ENCODE measurements at places on chromosomes 11 and 22.

DNA sequence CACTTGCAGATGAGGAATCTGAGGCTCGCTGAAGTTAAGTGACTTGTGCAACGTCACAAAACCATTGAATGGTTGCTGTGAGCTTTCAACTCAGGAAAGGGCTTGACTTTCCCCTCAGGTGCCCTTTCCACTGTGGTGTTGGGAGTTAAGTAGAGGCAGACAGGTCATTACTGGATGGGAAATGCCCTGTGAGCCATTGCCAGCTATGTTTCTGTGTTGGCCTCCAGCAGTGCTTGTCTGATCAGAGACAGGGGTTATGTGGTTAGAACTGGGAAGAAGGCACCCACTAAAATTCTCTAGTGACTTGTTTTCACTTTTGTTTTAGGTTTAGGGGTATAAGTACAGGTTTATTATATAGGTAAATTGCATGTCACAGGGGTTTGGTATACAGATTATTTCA is 96.6 kb downstream of the FDX1 start:
- DNase-seq, result no peak

GRCh38 chr11:24324211-24324610 is 172.6 kb upstream of the LUZP2 start:
- no peak for DNase-seq

GRCh38 chr11:26632691-26633159 is 60.7 kb upstream of the MUC15 start:
- no peak for DNase-seq

- no peak for DNase-seq
These were observed 4.9 kb downstream of the SCGB1C1 start for GRCh38 chr11:197741-198235.

DNA sequence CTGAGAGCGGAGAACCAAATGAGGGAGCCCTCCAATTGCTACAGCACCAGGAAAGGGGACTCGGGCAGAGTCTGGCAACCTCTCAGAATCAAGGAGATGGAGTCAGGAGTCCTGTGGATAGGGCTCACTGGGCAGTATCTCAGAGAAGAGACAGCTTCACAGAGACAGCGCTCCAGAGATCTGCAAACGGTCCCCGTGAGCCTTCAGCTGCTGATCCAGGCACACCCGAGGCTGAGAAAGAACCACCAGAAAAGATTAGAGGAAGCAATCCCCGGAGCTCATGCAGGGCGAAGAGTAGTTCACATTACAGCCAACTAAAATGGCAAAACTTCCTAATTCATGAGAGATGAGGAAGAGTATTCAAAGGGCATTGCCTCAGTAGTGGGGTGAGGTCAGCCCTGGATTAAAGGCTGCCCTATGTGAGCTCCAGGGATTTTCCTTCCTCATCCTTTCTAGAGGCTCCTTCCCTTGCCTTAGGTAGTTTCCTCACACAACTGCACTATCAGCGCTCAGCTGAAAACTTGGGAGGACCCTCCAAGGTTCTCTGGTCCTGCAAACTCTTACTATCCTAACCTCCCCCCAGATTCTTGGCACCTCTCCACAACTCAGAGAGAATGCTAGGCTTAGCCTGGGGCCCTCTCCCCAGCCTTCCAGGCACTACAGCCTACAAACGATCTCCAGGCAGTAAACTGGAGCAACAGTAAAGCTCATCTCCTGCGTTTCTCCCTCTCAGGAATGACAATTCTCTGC is 23.7 kb downstream of the SCN4B start:
- DNase-seq, result no peak

DNA sequence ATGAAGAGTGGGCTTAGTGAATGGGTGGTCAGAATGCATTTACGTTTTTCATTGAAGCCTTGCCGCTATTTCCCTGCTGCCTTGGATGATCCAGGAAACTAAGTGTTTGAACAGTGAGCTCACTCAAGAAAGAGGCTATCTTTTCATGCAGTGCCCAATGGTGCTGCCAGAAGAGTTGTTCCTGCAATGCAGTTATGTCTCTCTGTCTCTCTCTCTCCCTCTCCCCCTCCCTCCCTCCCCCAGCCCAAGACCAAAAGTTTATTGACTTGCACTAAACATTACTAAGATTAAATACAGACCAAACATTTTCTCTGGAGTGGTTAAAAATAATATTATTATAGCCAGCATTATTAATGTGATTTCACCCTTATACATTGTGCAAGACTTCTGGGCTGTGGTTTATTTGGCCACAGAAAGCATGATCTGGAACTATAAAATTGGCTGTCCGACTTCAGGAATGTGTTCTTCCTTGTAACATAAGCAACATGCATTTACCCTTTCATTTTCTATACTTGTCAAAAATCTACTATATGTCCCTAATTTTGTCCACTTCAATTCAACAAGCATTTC is 6.6 kb upstream of the FUT4 start:
- no peak for DNase-seq

DNA sequence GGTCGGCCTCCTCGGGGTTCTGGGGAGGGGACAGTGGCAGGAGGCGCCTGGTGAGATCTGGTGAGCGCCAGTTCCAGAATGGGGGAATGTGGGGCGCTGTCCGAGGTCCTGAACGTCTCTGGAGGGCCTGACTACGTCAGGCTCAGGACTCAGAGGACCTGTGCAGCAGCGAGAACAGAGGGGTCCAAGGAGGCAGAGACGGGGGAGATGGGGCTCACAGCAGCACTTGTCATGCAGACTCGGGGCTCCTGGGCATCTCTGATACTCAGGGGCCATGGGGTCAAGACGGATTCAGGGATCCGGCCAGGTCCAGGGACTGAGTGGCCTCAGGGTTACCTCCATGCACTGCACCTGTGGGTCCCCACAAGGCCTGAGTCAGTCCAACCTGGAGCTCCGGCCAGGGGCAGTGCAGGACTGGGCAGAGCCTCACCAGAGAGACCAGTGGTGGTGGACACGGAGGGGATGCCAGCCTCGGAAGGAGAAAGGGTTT is 92.2 kb downstream of the BRD1 start:
- no peak for DNase-seq

- no peak for DNase-seq
These were observed 56.1 kb downstream of the PTPRJ start for GRCh38 chr11:48036466-48036865.

DNA sequence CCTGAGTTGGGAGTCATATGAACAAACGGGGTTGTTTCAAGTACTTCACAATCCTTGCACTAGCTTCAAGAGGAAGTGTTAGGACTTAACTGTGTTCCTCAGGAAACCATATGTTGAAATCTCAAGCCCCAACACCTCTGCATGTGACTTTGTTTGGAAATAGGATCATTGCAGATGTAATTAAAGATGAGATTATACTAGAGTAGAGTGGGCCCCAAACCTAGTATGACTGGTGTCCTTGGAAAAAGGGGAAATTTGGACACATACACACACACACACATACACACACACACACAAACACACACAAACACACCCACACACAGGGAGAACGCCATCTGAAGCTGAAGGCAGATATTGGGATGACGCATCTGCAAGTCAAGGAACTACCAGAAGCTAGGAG is 6.4 kb upstream of the CEP295 start:
- DNase-seq, result no peak

- no peak for DNase-seq
These were observed 21.4 kb downstream of the TUB start for GRCh38 chr11:8102296-8102915.

DNA sequence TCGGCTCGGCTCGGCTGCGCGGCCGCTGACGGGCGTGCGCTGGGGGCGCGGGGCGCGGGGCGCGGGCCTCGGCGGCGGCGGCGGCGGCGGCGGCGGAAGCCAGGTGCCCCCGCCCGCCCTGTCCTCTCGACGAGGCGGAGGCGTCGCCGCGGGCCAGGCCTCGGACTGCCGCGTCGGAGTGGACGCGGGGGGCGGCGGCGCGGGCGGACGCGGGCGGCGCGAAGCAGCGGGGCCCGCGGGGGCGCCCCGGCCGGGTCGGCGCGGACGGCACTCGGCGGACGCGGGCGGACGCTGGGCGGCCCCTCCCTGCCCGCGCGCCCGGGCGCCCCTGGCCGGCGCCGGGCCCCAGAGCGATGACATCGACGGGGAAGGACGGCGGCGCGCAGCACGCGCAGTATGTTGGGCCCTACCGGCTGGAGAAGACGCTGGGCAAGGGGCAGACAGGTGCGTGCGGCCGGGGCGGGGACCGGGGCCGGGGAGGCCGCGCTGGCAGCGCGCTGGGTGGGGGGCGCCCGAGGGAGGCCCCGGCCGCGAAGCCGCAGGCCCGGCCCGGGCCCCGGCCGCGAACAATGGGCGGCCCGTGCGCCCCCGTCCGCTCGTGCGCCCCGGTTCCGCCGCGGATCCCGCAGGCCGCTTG is at the start of gene BRSK2:
Gene BRSK2, plus strand, starts transcription at position 3 of the 637 bp plus-strand sequence. Its CDS starts 351 bp downstream, at position 354.
- DNase-seq, result no peak
